ENCODE measurements at places on chromosomes 13 and 19. TPM values are rescaled to one million over a fixed set of nuclear protein-coding genes. Genes with fewer than 3 reads are reported as not detected.

AKAP11 gene
- total RNA-seq = 9.7 TPM

DNA sequence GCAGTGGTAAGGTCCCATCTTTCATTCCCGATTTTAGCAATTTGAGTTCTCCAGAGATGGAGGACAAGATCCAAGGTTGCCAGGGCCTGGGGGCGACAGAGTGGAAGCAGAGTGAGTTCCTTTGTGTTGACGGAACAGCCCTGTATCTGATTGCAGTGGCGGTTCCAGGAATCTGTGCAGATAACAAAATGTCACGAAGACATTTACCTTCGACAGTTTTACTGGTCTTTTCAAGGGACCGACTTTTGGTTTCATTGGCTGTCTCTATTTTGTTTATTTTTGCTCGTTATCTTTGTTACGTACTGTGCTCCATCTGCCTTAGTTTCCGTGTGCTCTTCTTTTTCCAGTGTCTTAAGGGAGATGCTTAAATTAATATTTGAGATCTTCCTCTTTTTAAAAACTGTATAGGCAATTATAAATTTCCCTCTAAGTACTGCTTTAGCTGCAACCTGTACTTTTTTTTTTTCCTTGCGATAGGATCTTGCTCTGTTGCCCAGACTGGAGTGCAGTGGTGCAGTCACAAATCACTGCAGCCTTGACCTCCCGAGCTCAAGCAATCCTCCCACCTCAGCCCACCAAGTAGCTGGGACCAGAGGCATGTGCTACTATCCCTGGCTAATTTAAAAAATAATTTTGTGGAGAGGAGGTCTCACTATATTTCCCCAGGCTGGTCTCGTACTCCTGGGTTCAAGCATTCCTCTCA is 23.2 kb downstream of the KDM4B start:
- DNase-seq = no peak

KRTDAP gene
- total RNA-seq = not detected

PNKP gene
- total RNA-seq = 243 TPM

DNA sequence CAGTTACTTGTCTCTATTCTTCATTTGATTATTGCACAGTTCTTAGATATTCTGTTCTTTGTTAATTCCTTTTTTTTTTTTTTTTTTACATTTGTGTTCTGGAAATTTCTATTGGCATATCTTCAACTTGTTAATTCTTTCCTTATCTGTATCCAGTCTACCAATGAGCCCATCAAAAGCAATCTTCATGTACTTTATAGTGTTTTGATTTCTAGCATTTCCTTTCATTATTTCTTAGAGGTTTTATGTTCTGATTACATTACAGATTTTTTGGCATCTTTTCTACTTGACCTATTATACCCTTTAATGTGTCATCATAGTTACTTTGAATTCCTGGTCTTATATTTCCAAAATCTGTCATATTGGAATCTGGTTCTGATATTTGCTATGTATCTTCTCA is 2194.8 kb downstream of the PCDH9 start:
- no peak for DNase-seq

DNA sequence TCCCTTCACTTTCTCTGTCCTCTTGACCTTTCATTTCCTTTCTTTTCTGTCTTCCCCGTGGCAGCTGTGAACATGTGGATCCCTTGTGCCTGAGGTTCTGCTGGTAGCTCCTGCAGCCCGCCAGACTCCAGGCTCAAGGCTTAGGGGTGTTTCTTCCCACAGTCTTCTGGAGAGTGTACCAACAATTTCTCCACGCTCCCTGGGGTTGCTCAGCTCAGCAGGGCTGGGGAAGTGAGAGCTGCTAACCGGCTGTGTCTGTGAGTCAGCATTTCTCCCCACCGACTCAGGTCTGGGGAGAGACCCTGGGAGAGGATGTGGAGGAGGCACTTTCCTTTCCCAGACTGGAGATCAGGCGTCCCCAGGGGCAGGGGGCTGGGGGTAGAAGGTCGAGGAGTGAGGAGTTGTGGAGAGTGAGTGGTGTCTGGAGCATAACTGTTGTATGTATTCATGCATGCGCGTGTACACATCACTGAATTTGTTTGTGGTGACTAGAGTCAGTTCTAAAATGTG is 193.6 kb downstream of the KCNRG start:
- peak; percentile 49 for DNase-seq

TPGS1 gene
- total RNA-seq = 25.8 TPM

- no peak for DNase-seq
Observed at GRCh38 chr13:45508776-45509175, 44.0 kb downstream of the COG3 start.

GRCh38 chr13:48232420-48233045 is 473 bp upstream of the ITM2B start:
- no peak for DNase-seq

GRCh38 chr13:113666951-113667701 is at the start of gene GRK1:
Gene GRK1 (plus strand): TSS chr13:113667219. CDS start chr13:113667387, 168 bp downstream.
- DNase-seq = no peak

GRCh38 chr19:40192758-40193586 is 1.7 kb downstream of the MAP3K10 start:
- DNase-seq = no peak

- DNase-seq = peak; percentile 71
Observed at GRCh38 chr19:17333611-17334413, 843 bp downstream of the ANO8 start.

- no peak for DNase-seq
Observed at GRCh38 chr13:105974380-105974779, 561.1 kb downstream of the EFNB2 start.

SUCLA2 gene
- 33.1 TPM for total RNA-seq

DNA sequence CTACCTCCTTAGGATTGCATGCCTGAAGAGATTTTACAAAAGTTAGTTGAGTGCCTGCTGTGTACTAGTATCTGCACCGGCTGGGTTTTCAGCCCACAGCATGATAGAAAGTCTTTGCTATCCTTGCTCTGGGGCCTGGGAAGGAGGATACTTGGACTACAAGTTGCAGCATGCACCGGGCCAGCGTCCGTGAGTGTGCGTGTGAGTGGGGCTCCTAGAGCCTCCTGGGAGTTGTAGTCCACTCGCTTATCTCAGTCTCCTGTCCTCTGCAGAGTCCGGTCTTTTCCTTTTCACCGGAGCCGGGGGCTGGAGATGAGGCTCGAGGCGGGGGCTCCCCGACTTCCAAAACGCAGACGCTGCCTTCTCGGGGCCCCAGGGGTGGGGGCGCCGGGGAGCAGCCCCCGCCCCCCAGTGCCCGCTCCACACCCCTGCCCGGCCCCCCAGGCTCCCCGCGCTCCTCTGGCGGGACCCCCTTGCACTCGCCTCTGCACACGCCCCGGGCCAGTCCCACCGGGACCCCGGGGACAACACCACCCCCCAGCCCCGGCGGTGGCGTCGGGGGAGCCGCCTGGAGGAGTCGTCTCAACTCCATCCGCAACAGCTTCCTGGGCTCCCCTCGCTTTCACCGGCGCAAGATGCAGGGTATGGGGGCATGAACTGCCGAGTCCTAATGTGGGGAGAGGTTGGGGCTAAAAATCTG is 20.6 kb downstream of the BRSK1 start:
- peak; percentile 87 for DNase-seq

- DNase-seq = no peak
Observed at GRCh38 chr13:99000137-99000536, 22.3 kb upstream of the DOCK9 start.

DNA sequence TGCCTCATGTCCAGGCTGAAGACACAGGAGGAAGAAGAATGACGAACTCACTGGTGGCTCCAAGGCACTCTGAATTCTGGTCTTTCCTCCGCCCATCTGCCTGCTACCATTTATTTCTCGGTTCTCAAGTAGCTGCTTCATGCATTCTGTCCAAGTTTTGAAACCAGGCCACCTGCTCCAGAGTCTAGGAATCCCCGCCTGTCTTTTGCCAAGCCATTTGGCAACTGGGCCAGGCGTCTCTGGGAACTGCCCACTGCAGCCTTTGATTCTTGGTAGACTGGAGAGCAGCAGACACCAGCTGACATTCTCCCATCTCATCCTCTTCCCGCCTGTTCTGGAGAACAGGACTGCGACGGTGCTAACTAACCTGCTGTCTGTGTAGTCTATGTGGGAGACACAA is 10.8 kb downstream of the SLC35E1 start:
- DNase-seq = no peak

- DNase-seq = peak; percentile 99
Observed at GRCh38 chr19:45770192-45771101, 1.4 kb upstream of the SIX5 start.

CCDC70 gene
- total RNA-seq = not detected

LAIR1 gene
- not detected for total RNA-seq

CEACAM8 gene
- total RNA-seq = not detected

MYBPC2 gene
- not detected for total RNA-seq

DNA sequence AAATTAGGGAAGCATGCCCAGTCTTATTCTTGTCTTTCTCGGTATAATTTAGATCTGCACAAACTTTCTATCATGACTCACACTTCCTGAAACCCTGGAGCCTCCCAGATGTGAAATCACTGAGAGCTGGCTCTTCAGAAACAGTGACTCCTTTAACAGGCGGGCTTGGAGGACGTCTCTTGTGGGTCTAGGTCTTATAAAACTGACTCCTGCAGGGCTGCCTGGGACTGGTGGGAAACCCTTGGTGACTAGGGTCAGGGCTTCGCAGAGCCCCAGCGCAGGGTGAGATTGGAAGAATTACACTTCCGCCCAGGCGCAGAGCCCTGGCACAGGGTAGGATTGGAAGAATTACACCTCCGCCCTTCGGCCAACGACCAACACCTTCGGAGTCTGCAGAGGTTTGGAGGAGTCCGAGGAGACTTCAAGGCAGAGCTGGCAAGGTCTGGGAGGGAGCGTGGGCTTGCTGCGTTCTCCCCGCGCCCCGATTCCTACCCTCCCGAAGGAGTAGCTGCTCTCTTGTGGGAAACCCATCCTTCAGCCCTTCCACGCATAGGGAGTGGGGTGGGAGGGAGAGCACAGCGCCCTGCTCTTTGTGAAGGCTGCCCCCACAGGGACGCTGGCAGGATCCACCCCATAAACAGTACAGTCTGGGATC is 43.4 kb upstream of the MAP3K10 start:
- DNase-seq = peak; percentile 57

DNA sequence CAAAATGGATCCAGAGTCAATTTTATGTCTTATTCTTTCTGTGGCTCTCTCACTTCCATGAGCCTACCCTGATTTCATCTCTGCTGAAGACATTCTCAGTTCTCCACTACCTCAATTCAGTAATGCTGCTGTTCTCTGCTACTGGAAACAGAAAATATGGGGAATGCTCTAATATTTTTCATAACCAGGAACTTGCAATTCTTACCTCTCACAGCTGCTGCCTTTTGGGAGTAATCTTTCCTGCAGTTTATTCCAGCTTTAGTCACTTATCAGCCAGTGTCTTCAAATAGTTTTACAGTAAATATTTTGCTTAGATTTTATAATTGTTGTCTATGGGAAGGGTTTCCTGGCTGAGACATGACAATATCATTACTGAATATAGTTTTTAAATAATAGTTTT is 145.1 kb upstream of the UFM1 start:
- no peak for DNase-seq

GRCh38 chr19:17286752-17287151 is 5.1 kb downstream of the ANKLE1 start:
- no peak for DNase-seq

- no peak for DNase-seq
Observed at GRCh38 chr13:51628059-51628852, 44.0 kb downstream of the WDFY2 start.

DNA sequence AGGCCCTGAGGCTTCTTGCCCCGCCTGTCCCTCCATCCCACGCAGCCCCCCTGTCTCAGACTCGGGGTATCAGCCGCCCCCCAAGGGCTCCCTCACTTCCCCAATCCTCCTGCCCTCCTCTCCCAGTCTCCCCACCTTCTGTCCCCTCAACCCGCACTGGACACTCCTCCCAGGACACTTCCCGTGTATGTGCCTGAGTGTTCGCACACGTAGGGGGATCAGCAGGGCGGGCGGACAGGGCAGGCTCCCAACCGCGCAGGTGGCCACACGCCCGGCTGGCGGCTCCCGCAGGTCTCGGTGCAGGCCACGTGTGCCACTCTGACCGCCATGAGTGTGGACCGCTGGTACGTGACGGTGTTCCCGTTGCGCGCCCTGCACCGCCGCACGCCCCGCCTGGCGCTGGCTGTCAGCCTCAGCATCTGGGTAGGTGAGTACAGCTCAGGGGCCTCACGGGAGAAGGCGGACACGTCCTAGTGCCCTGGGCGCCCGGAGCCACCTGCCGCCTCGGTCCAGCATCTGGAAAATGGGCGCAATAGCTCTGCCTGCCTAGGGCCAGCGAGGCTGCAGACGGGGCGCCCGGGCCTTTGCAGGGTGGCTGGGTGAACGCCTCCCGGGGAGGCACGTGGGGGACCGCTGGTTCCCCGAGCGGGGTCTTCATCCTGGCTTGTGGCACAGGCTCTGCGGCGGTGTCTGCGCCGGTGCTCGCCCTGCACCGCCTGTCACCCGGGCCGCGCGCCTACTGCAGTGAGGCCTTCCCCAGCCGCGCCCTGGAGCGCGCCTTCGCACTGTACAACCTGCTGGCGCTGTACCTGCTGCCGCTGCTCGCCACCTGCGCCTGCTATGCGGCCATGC is 2.3 kb downstream of the KISS1R start:
- DNase-seq = peak; percentile 41

- DNase-seq = no peak
Observed at GRCh38 chr19:3813473-3814392, 27.6 kb upstream of the MATK start.

DNA sequence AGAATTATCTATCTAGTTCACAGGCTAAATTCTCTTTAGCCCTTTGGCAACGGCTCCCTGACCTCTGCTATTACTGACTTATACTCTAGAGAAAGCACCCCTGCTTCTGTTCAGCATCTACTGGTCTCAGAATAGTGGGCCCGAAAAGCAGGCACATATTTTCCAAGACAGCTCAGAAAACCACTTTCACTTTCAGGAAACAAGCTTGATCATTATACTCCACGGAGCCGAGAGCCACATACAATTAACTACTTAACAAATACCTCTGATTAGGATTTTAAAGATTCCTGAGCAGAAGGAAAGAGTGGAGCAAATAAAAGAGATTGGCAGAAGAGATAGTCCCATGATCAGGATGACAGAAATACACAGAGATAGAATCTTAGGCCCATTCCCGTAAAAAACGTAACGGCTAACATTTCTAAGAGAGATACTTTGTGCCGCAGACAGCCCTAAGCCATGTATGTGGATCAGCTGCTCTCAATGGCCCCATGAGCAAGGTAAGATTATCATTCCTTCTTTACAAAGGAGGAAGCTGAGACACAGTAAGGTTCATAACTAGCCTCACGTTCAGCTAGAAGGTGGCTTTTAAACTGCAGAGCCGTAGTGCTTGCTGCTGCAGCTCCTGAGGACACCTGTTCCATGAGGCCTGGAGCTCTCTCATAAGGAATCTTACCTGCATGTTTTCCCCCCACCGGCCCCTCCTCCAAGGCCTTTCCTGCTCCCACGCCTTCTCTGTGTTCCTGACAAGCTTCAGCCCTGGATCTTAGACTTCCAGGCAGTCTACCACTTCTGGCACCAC is 227.2 kb downstream of the FOXO1 start:
- DNase-seq = no peak

- no peak for DNase-seq
Observed at GRCh38 chr13:113796211-113796963, 37.4 kb downstream of the TMEM255B start.
